T-helper 9 cell (primary cell): ENCODE measurements at places on chromosomes 2 and 18.

GRCh38 chr2:176130957-176131847 is 1.7 kb downstream of the HOXD8 start:
- DNase-seq, result no peak

- DNase-seq, result no peak
These were observed 27.0 kb downstream of the RBKS start for GRCh38 chr2:27863146-27863545.

- DNase-seq, result no peak
These were observed 27.7 kb downstream of the METTL8 start for GRCh38 chr2:171406044-171406443.

- DNase-seq, result no peak
These were observed 39.9 kb downstream of the CROCC2 start for GRCh38 chr2:240946046-240946445.

GRCh38 chr2:223457301-223457700 is 144.9 kb downstream of the SCG2 start:
- DNase-seq, result no peak

- DNase-seq, result peak; percentile 86
These were observed 1.1 kb upstream of the CXCR4 start for GRCh38 chr2:136118819-136119716.

DNA sequence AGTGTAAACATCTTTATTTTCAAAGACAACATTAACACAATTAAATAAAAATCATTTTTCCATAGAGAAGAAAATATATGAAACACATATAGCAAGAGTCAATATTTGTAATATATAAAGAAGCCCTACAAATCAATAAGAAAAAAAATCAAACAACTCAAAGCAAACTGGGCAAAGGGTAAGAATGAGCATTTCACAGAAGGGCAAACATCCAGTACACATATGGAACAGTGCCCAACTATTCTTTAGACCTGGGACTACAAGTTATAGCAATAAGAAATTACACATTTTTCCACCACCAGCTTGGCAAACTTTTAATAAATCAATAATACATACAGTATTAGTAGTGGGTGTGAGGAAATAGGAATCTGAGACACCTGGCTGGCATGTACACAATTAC is 324.1 kb downstream of the CYP26B1 start:
- no peak for DNase-seq

GRCh38 chr2:44770221-44771195 is 171.0 kb upstream of the SIX3 start:
- no peak for DNase-seq

GRCh38 chr2:218168635-218169462 is 2.1 kb upstream of the CXCR1 start:
- peak; percentile 57 for DNase-seq

- DNase-seq, result peak; percentile 18
These were observed 484 bp downstream of the ABCB6 start for GRCh38 chr2:219218217-219218731.

DNA sequence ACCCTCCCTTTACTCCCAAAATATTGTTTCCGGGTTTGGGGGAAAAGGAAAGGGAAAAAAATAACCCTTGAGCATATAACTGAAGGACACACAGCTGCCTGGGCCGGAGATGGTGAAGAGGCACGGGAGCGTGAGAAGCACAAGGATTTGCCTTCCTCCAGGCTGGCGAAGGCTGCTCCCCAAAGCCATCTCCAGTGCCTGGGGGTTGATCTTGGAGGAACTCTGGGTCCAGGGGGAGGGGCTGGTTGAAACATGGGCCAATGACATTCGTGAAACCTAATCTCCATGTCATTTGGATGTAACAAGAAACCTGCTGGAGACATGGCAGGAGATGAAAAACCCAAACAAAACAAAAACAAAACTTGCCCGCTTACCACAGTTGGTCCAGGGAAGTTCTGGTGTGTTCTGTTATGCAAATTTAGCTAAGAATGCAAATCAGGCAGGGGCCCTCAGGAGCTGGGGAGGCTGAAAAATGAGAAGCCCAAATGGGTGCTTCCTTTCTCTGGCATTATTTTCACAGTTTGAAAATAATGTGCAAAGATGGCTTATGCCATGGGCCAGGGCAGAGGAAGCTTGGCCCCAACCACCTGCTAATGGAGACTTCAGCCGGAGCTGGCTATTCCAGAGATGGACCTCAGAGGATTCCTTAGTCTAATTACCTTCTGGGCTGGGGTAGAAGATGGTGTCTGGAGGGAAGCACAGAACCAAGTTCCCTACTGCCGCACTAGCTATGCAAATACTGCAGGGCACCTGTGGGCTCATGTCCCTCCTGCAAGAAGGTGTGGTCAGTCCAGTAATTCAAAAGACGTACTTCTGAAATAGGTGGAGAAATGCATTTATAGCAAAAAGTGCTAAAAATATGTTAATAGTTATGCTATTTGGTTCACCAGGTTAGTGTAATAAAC is 180.9 kb downstream of the BCL2 start:
- no peak for DNase-seq

DNA sequence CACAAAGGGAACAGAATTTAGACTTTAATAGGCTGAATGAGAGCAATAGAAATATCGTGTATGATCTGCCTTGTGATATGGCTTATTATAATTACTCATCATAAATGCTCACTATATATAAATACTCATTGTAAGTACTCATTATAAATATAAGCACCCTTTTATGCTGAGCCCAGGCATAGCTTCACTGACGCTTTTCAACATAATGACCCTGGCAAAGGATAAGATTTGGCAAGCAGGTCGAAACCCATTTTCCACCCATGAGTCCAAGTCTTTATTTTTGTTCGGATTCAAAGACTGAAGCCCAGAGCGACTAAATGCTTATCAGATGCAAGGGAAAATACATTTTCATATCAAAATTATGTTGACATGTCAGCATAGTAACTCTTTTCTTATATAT is 500.4 kb downstream of the SLC4A3 start:
- no peak for DNase-seq

DNA sequence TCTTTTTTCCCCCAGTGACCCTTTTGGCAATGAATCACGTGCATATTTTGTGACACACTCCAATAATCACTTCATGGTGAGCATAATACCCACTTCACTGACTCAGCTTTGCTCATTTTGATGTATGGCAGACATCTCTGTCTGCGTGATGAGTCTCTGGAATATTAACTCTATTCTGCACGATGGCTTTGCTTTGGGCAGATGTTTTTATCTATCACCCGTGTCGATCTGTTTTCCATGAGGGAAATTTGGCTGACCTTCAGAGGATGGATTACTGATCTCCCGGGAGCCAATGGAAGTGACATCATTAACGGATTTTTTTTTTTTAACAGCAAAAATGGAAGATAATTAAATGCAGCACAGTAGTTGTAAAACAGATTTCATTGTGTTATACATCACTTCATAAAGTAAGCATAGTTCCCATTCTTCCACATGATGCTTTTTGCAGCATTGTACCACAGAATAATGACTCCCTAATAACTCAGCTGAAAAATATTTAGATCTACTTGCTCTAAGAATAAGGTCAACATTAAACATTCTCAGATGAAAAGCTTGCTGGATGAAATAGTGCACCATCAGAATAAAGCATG is 29.8 kb downstream of the CDC42EP3 start:
- no peak for DNase-seq

GRCh38 chr2:94986392-94986963 is 39.0 kb upstream of the MAL start:
- peak; percentile 7 for DNase-seq

DNA sequence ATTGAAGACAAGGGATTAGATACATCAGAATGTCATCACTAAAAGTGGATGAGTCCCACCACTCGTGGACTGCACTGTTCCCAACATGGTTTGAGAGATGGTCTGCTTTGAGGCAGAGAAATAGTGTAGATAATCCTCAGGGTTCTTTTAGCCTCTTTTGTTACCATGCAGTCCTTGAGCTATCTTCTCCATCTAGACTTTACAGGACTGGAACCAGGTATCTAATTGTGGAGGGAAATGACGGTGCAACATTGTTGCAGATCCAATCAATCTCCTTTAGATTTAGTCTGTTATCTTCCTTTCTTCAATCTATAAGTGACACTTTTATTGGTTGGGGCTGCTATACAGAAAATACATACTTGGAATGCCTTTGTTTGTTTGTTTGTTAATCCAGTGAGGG is 183.8 kb upstream of the CWC22 start:
- no peak for DNase-seq

- DNase-seq, result no peak
These were observed 28.7 kb downstream of the COPS9 start for GRCh38 chr2:240107477-240107796.

DNA sequence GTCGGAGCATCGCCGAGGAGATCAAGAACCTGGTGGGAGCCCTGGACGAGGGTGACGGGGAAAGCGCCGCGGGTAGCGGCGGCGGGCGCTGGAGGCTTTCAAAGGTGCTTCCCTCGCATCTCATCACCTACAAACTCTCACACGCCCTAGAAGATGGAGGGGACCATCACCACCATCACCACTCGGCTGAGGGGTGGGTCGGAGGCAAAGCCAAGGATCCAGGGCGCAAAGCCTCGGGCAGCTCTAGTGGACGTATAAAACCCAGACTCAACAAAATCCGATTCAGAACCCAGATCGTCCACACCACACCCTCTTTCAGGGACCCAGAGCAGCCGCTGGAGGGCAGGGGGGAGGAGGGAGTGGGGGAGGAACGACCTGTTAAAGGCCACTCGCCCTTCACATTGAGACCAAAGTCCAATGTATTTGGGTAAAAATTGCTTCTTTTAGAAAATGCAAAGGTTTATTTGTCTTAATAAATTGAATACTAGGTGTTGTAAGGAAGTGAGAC is 1.5 kb downstream of the SOWAHC start:
- no peak for DNase-seq

DNA sequence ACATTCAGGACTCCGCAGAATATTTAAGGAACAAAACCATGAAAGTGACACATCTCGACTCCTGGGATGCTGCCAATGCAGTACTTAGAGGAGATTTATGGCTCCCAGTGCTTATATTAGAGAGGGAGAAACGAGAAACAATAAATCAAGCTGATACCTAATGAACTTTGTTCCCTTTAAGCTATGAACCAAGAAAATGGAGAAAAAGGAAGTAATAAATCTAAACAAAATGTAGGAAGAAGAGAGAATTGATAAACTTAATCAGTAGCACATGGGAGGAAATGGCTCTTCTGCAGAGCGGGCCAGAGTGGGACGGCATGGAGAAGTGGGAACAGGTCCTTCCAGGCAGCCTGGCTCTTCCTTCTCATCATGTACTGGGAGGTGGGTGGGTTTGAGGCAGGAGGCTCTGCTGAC is 42.7 kb downstream of the NPPC start:
- no peak for DNase-seq

- no peak for DNase-seq
These were observed 11.9 kb upstream of the APCDD1 start for GRCh38 chr18:10442551-10442971.

GRCh38 chr2:50225021-50225928 is 806.7 kb downstream of the NRXN1 start:
- DNase-seq, result no peak

DNA sequence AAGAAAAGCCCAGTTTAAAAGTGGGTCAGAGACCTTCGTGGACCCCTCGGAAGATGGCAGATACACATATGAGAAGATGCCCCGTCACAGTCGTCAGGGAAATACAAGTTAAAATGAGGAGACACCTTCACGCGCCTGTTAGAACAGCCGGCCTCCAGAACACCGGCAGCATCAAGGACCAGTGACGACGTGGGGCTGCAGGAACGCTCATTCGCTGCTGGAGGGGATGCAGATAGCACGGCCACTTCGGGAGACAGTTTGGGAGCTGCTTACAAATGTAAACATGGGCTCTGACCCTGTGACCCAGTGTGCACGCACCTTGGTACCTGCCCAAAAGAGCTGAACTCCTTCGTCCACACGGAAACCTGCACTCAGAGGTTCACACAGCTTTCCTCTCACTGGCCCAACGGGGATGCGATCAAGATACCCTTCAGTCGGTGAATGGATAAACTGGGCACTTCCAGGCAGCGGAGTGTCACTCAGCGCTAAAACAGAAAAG is 83.7 kb upstream of the CTDP1 start:
- no peak for DNase-seq

GRCh38 chr2:232348936-232349335 is 29.6 kb upstream of the ALPP start:
- no peak for DNase-seq

DNA sequence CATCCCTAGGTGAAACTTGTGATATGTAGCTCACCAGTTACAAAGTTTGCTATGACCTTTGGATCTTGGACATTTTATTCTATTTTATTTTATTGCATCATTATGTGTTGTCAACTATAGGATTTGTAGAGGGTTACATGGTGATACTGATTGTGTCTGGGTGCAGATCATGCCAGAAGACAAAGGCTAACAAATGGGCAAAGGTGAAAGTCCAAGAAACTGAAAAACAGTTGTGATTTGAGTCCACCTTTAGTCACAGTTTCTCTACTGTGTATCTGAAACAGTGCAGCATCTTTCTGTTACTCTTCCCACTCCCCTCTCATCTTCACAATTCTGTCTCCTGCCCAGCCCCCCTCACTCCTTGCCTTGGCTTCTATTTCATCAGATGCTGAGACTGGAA is 111.9 kb upstream of the LYPD6 start:
- no peak for DNase-seq

GRCh38 chr2:109448946-109449788 is 164.6 kb downstream of the SEPTIN10 start:
- DNase-seq, result no peak
